ENCODE measurements at places on chromosomes 6 and 20.

- DNase-seq: no peak
Observed at GRCh38 chr20:63026582-63027165, 19.9 kb upstream of the BHLHE23 start.

DNA sequence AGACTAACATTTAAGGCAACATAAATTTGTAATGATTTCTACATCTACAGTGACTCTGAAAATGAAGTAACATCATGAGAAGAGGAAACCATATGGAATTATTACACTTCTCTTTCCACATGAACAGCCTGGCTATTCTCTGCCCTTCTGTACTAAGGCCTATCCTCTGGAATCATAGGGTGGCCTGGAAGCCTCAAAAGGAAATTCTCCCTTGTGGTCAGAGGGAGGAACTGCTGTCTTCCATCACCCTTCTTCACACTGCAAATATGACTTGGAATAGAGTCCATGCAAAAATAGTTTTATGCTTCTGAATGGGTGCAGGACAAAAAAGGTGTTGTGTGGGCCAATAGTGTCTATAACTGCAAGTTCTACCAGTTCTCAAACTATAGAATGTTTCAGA is 44.6 kb upstream of the SH3BGRL2 start:
- DNase-seq: no peak

DNA sequence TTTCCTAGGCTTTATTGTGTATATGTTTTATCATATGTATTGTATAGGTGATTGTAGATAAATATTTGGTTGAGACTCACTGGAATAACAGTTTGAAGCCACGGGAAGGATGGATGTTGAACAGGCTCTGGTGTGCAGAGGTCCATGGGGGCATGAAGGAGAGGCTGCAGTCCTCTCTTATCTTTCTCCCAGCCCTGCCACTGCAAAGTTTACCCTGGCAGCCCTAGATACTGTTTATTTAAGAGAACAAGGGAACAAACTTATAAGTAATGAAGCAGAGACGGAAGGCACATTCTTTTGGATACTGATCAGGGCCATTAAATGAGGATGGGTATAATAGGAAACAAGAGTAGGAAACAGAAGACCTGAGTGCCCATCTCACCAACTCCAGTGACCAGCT is 103.6 kb upstream of the SCGN start:
- no peak for DNase-seq

GRCh38 chr6:19322691-19323485 is 514.3 kb upstream of the ID4 start:
- no peak for DNase-seq

All from CD4-positive, alpha-beta T cell treated with Interleukin-6 for 4 hours (primary cell).